ENCODE measurements at places on chromosomes 1 and 21.

GRCh38 chr21:30117631-30118030 is 49.0 kb downstream of the CLDN17 start:
- DNase-seq = no peak

- no peak for DNase-seq
Measured at GRCh38 chr1:61436491-61437120, 288.3 kb downstream of the TM2D1 start.

- no peak for DNase-seq
Measured at GRCh38 chr1:224671076-224671475, 55.0 kb downstream of the CNIH3 start.

DNA sequence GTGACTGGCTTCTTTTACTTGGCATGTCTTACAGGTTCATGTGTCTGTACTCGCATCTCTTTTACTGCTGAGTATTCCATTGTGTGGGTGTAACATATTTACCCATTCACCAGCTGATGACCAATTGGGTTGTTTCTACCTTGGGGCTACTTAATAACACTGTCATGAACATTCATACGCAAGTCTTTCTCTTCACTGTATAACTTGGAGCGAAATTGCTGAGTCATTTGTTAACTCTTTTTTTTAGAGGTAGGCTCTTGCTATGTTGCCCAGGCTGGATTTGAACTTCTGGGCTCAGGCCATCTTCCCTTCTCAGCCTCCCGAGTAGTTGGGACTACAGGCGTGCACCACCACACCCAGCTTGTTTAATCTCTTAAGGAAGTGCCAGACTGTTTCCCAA is 6.5 kb downstream of the PYCR2 start:
- DNase-seq = no peak

- no peak for DNase-seq
Measured at GRCh38 chr1:167515893-167516321, 2.4 kb downstream of the CD247 start.

Data from natural killer cell (primary cell).